Anterior cingulate cortex (tissue), 58 donors: ENCODE measurements at places on chromosomes 3 and 15.

GRCh38 chr3:7793786-7794185, 707.8 kb upstream of the LMCD1 start:
- DNase-seq, result no peak

- no peak for DNase-seq
These were observed 64.4 kb downstream of the MAGEF1 start for GRCh38 chr3:184647405-184647936.

- DNase-seq, result no peak
These were observed 67.6 kb upstream of the PLCL2 start for GRCh38 chr3:16817197-16817596.

DNA sequence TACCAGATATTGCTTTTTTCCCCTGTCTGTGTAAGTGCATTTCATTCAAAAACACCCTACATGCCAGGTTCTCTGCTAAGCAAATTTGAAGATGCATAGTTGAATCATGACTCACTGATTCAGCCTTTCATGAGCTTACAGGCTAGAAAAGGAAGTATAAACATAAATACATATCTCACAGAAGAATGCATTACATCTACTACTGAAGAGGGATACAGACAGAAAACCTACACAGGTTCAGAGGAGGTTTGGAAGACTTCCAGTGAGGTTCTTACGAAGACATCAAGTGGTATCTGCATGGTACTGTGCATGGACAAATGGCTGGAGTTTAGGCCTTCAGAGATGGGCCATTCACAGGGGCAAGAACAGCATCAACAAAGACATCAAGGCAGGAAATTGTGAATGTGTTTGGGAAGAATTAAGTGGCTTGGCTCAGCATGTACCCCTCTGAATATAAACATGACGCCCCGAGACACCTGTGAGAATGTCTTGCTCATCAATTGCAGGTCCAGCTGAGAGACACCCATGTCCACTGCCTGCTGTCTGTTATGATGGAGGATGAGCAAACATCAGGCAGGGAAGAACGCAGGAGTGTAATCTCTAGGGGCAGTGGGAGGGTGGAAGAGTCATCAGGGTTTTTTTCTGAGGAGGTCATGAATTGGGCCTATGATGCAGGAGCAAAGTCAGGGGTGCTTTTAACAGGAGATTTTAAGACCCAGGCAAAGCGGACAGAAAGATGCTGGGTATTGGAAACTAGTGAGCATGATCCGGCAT, 105.1 kb upstream of the GALNT15 start:
- no peak for DNase-seq

DNA sequence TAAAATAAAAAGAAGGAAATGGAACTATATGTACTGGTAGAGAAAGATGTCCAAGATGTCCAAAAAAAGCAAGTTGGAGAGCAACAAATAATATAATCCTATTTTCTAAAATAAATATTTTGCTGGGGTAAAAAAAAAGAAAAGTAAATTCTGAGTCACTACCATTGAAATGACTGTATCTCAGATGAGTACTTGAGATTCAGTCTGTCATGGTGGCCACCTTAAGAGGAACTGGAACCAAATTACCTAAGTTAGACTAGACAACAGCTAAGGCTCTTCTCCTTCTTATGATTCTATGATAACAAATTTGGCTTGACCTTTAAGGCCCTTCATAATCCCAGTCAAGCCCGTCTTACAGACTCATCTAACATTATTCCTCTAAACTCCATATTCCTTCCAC, 270.6 kb upstream of the HES1 start:
- DNase-seq, result no peak

DNA sequence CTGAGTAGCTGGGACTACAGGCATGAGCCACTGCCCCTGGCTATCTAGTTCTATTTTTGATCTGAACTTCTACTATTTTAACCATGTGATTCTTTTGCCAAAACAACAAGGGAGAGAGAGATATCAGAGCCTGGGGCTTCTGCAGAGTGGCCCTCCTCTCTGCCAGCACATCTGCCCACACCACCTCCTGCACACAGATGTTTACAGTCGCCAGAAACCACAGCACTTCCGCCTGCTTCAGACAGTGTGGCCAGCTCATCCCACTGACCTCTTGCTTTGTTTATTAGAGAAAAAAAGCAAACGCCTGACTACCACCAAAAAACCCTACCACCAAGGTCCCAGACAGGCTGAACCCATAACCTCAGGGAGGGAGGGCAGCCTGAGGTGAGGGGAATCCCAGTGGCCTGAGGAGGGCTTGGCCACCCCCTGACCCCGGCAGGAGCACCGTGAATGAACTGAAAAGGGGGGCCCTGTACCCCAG, 85.9 kb upstream of the ABHD2 start:
- no peak for DNase-seq

GRCh38 chr15:80527961-80528360, 123.8 kb downstream of the ARNT2 start:
- DNase-seq, result no peak

DNA sequence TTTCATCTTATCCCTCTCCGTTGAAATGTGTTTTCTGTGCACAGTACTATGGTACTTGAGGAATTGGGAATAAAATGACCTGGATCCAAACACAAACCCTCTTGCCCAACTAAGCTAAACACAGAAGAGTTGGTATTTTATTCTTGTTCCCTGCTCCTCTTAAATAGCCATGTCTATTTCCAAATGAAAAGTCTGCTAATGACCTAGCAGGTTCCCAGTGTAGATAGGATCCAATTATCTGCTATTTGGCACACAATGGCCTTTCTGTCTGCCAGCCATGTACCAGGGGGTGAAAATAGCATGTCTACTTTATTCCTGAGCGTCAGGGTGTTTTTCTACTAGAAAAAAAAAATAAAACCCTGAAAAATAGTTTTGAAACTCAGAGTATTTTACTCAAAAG, 657.0 kb upstream of the NAALADL2 start:
- no peak for DNase-seq

DNA sequence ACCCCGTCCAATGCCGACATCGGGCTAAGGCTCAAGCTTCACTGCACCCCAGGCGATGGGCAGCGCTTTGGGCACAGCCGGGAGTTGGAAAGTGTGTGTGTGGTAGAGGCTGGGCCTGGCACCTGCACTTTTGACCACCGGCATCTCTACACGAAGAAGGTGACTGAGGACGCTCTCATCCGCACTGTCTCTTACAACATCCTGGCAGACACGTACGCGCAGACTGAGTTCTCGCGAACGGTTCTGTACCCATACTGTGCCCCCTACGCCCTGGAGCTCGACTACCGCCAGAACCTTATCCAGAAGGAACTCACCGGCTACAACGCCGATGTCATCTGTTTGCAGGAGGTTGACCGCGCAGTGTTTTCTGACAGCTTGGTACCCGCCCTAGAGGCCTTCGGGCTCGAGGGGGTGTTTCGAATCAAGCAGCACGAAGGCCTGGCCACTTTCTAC, 1.0 kb downstream of the PDE12 start:
- no peak for DNase-seq

GRCh38 chr15:63499611-63500010, 4.8 kb upstream of the USP3 start:
- no peak for DNase-seq

- no peak for DNase-seq
These were observed 9.1 kb upstream of the SYN2 start for GRCh38 chr3:11995120-11995519.

DNA sequence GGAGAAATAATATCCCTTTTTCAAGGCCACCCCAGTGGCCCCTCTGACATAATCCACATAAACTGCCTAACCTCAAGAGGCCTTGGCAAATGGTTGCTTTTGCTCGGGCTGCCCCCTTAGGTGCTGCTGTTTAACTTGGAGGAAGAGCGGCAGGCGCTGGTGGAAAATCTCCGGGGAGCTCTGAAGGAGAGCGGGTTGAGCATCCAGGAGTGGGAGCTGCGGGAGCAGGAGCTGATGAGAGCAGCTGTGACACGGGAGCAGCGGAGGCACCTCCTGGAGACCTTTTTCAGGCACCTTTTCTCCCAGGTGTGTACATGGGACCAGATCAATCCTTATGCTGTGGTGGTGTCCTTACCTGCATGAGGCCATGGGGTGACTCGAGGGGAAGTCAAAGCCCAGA, 15.0 kb downstream of the DUOX1 start:
- no peak for DNase-seq

- DNase-seq, result no peak
These were observed 32.7 kb upstream of the CD96 start for GRCh38 chr3:111509308-111509707.

GRCh38 chr3:183279371-183279770, 26.3 kb downstream of the B3GNT5 start:
- DNase-seq, result no peak

DNA sequence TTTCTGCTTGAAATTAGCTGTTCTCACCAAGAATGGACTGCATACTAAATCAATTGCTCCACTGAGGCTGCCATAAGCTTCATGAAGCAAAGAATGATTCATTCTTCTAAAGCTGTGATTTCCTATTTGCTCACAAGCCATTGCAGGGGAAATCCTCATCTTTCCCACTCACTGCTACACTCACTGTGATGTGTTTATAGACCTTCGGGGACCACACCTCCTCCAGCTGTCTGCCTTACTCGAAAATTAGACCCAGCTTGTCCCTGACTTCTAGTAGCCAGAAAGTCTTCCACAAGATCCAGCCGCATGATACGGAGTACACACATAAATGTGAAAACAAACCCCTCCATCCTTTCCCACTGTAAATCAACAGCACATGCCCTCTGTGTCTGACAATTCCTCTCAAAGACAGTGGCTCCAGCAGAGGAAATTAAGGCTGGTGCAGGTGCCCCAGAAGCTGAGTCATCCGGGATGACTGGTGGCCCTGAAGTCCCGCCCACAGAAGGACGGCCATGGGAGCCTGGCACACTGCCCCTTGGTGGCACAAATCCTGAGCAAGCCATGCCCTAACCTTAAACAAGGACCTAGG, 172.0 kb downstream of the STT3B start:
- DNase-seq, result peak; percentile 13

- no peak for DNase-seq
These were observed 189.6 kb downstream of the ARRDC4 start for GRCh38 chr15:98150084-98150483.
